NCI-H187 treated with DMSO at 0.1 percent for 48 hours (cell line): ENCODE measurements at places on chromosomes 12 and 14.

- no peak for DNase-seq
Observed at GRCh38 chr14:38549564-38549963, 293.7 kb upstream of the CLEC14A start.

DNA sequence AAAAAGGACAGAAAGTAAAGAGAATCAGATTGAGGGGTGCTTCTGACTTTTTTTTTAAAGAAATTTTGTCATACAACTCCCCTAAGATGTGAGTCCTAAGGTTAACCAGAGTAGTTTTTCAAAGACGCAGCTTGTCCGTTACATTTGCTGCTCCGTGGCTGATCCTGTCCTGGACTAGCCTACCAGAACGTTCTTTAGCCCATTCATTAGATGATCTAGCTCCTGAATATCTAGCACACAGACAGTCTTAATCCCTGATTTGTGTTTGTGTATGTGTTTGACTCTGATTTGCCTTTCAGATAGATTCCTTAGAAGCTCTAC is 60.3 kb downstream of the SAMD4A start:
- no peak for DNase-seq

DNA sequence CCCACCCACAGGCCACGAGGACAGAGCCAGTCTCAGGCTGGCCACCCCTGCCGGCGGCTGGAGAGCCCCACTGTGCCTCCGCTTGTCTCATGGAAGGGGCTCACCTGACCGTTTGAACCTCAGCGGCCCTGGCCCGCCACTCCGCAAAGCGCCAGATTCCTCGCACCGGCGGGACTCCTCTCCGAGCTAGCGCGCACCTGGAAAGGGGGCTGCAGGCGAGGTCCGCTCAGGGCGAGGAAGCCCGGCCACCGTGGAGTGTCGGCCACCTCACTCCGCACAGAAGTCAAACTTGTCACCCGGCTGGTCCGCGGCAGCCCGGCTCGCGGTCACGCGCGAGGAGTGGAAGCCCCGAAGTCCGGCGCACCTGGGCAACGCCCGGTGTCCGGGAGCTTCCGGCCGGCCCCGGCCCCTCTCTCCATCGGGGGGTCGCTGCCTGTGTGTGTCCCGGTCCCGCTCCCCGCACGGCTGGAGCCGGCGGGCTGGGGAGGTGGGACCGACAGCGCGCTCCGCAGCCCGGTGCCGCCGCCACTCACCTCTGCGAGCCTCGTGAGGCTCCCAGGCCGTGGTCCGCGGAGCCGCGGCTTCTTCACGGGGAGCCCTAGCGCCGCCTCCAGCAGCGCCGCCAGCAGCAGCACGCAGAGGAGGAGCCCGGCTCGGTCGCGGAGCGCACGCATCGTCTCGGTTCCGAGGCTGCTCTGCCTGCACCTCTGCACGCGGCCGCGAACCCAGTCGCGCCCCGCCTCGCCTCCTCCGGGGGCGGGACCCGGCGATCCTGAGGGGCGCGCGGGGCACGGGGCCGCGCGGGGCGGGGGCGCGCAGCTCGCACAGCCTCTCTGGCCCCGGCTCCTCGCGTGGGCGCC is at the start of gene ISM2:
Gene ISM2, minus strand, starts transcription at position 697 of the 860 bp plus-strand sequence. Its CDS starts 23 bp downstream, at position 674.
- no peak for DNase-seq

- DNase-seq: no peak
Observed at GRCh38 chr14:90255871-90256270, 482 bp upstream of the PSMC1 start.

DNA sequence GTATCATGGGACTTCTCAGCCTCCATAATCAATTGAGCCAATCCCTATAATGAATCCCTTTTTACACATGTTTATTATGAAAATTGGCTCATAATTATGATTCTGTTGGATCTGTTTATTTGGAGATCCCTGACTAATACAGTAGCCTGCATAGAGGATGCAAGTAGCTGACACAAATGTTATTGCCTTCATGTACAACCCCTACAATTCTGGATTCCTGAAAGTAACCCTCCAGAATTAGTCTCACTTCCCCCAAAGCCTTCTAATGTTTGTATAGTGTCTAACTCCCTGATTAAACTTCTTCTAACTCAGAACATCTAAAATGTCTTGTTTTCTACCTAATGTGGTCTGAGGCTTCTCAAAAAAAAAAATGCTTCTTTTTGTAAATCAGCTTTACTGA is 6.6 kb upstream of the SMIM10L1 start:
- DNase-seq: no peak

- peak; percentile 23 for DNase-seq
Observed at GRCh38 chr14:54348001-54348611, 48.7 kb upstream of the CDKN3 start.

- no peak for DNase-seq
Observed at GRCh38 chr12:69120354-69120753, 119.0 kb upstream of the CPSF6 start.

DNA sequence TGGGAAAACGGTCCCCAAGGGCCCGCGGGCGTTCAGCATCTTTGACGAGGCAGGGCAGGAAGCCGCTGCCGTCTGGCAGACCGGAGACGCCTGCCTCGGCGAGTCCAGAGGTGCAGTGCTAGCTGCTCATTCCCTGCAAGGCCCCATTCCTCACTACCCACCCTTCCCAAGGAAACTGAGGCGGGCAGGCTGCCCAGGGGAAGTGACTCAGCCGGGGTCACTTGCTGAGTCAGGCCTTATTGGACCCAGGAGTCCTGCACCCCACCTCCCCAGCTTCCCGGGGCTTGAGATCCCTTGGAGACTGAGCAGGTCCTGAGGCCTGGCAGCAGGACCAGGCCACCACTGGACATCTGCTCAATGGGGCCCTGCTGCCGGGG is 3.7 kb downstream of the SH2B3 start:
- no peak for DNase-seq

GRCh38 chr12:129076441-129077320 is 223.4 kb downstream of the GLT1D1 start:
- no peak for DNase-seq

GRCh38 chr12:64455506-64455905 is 3.6 kb downstream of the TBK1 start:
- no peak for DNase-seq

DNA sequence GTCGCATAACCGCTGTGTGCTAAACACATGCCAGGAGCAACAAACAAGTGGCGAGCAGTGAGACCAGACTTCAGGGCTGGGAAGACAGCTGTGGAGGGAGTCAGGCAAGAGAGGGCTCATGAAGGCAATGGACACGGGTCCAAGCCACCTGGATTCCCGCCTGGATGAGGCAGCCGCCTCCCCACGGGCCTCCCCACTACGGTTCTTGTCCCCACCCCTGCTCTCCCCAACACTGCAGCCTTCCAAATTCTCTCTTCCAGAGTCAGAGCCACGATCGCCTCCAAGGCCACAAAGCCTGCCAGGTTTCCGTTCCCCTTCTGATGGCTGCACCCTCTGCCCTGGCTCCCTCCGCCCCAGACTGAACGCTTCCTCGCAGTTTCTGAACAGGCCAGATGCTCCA is 36.1 kb upstream of the PIWIL1 start:
- no peak for DNase-seq

DNA sequence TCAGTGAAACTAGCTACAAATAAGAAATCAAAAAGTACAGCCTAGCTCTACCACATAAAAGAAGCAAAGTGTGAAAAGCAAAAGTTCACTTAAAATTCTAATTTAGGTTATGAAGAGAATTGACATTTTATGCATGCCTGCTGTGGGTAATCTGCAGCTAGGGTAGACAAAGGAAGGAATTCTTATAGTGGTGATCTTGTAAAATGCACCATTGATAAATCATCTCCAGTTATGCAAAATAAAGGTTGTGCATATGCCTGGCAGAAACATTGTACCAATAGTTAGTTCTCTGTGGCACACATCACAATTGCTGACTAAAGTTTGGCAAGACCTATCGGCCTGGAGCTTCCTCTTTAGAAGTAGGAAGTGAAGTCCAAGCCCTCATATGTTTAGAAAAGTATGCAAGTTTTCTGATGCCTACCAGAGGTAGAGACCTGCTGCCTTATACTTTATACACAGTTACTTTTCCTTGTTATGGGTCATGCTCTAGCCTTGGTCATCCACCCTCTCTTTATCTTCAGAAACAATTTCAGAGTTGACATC is 78.3 kb downstream of the TSHR start:
- DNase-seq: no peak

GRCh38 chr12:116093915-116094314 is 183.6 kb downstream of the MED13L start:
- DNase-seq: no peak

DNA sequence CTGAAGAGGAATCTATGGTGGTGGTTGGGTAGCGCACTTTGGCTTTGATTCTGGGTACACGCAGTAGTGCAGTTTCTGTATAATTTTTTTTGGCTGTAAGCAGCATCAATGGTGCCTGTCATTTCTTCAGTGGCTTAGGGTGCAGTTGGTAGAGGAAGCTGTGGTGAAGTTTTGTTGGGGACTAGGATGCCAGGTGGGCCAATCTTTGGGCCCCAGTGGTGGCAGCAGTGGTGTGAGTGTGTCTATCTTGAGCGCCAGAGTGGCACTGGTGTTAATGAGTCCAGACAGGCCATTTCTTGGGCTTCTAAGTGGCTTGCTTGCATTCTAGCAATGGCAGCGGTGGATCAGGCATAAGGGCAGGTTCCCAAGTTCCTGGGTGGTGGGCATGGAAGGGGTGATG is 33.8 kb upstream of the CCND2 start:
- DNase-seq: no peak

- DNase-seq: peak; percentile 42
Observed at GRCh38 chr14:55699131-55700057, 119.4 kb downstream of the KTN1 start.
